GM13976 (cell line): ENCODE measurements at places on chromosomes 4 and X.

GRCh38 chr4:147103403-147103946 lies 157.8 kb upstream of the TTC29 start:
- DNase-seq: no peak

GRCh38 chr4:4918067-4918466 lies 58.6 kb downstream of the MSX1 start:
- DNase-seq: no peak

DNA sequence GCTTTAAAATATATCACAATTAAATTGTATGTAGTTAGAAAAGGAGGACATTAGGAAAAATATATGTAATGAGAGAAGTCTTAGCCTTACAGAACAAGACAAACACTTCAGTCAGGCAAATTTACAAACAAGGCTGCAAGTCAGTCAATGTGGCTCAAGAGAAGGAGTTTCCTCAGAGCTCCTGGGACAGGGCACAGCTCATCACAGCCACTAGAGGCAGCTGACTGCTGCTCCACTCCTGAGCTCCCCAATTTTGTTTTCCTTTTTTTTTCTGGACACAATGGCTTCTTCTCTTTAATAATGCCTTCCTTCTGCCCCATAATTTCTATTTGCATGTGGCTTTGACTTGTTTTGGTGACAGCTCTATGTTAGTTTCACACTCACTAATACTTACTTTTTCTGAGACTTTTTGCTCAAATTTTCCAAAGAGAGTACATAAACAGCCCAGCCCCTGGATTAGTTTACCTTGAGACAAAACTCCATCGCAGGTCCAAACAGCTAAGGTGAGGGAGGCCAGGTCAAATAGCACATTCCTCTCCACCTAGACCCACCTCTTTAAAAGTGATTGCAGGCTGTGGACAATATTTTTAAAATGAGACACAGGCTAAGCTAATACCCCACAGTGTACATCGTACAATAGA lies 850.4 kb upstream of the FRG1 start:
- DNase-seq: no peak

DNA sequence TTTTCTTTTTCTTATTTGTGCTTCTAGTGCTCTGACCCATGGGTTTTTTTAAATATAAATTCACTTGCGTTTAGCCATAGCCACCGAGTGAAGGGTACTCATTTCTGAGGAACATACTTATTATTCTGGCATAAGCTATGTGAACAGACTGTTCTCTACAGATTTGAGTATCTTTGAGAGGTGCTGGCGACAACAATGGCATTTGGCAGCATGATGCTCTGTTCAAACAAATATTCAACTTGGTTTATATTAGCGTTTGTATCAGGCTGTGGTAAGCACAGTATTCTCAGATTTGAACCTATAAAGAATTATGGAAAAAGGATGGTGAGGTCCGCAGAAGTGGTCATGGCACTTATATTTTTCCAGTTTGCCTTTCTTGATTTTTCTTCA lies 108.7 kb upstream of the LIMCH1 start:
- no peak for DNase-seq

GRCh38 chrX:107678957-107679740 lies 50.8 kb downstream of the PRPS1 start:
- DNase-seq: no peak

DNA sequence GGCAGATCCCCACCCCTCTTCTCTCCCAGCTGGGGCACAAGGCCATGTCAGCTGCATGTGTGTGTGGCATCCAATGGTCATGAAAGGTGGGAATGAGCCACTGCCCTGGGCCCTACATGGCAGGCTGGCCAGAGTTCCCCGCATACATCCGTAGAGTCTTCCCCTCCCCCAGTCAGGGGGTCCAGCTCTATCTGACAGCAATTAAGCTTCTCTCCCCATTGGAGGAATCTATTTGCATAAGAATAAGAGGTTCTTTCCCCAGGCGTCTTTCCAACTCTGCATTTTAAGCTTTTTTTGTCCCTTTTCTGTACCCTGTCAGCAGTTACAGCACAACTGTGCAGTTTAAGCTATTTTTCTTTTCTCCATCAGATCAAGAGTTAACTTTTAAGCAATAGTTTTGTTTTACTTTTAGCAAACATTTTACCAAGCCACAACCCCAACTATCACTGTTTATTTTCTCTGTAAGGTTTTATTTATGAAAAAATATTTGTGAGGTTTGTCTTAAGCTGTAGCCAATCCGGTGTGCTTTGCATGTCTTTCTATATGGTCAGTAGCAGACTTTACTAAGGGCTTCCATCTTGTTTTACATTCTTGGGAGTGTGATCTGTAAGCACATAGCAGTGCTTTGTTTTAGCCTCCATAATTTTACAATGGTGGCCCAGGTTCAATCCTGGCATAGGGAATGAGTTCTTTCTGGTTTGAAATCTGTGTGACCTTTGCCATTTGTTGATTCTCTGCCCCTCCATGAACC lies 28.7 kb downstream of the NLRP2B start:
- DNase-seq: no peak

DNA sequence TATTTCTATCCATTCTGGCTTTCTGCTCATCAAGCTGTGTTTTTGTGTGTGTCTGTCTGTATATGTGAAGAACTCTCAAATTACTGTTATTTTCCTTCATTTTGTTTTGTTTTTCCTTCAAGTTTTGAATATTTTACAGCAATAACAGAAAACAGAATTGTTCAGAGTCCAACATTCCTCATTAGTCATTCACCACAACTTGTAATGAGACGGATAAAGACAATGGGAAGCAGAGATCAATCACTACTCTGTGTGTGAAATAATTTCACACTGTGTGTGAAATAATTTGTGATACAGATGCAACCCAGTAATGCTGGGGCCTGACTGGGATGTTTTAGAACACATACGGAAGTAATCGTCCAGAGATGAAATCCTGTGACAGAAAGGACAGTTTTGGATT lies 55.2 kb downstream of the HPGD start:
- no peak for DNase-seq

GRCh38 chr4:504076-504475 lies 5.1 kb downstream of the PIGG start:
- DNase-seq: no peak

DNA sequence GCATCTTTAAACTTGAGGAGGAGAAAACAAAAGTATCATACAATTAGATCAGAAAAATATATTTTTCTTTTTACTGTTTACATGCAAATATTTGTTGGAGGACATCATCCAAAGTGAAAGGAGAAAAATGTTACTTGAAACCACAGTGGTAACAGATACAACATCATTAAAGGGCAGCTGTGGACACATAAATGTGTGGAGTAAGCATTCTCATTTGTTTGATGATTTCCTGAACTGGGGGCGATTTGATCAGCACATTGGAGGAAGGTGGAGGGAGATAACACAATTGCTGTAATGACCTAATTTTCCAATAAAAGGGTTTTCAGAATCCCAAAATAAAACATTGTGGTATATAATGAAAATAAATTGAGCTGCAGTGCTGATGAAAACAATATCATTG lies 314.5 kb upstream of the HS3ST1 start:
- no peak for DNase-seq

DNA sequence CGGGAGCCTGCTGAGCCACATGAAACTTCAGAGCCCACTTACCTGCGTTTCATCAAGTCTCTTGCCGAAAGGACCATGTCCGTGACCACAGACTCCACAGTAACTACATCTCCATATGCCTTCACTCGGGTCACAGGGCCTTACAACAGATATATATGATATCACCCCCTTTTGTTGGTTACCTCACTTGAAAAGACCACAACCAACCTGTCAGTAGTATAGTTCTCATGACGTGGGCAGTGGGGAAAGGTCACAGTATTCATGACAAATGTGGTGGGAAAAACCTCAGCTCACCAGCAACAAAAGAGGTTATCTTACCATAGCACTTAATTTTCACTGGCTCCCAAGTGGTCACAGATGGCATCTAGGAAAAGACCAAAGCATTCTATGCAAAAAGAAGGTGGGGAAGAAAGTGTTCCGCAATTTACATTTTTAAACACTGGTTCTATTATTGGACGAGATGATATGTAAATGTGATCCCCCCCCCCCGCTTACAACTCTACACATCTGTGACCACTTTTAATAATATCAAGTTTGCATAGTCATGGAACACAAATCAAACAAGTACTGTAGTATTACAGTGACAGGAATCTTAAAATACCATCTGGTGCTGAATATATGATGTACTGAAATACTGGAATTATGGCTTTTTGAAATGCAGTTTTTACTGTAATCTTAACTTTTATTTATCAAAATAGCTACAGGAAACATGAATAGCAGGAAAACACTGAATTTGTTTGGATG lies 129.9 kb downstream of the TET2 start:
- DNase-seq: no peak

- no peak for DNase-seq
Measured at GRCh38 chr4:89913623-89914022, 19.0 kb downstream of the MMRN1 start.

DNA sequence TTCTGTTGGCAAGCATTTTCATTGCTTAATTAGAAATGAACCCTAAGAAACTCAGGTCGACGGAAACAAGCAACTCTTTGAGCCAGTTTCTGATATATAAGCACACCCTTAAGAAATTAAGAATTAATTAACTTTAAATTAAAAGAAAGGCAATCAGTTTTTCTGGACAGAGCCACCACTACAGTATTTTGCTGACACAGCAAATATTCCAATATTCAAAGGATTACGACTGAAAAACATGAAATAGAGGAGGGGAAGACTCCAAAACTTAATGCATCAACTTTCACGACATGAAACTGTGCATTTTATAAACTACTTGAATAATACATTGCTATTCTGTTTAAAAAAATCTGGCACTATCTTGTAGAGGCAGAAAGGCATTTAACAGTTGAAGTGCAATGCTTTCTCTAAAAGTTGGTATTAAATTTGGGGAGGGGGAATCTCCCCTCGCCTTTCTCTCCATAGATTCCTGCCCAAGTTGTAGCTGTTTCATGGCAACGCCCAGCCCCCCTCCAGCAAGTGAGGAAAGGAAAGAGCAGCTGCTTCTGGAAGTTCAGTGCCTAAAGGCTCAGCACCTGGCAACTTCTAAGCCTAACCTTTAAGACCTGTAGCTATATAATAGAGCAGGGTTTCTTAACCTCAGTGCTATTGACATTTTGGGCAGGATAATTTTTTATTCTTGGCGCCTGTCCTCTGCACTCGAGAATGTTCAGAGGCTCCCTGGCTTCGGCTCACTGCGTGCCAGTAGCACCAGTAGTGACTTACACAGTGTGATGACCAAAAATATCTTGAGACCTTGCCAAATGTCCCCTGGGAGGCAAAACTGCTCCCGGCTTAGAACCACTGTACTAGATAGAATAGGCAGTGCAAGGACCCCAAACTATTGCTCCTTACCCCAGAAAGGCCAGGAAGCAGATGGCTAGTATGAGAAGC lies 6.7 kb upstream of the ZCCHC18 start:
- no peak for DNase-seq

GRCh38 chr4:69649207-69649606 lies 3.8 kb downstream of the UGT2A1 start:
- no peak for DNase-seq

- no peak for DNase-seq
Measured at GRCh38 chr4:32824336-32824735, 2104.2 kb downstream of the PCDH7 start.

GRCh38 chrX:3384327-3384726 lies 37.9 kb upstream of the MXRA5 start:
- DNase-seq: no peak

- no peak for DNase-seq
Measured at GRCh38 chr4:104524026-104524425, 29.3 kb upstream of the CXXC4 start.

DNA sequence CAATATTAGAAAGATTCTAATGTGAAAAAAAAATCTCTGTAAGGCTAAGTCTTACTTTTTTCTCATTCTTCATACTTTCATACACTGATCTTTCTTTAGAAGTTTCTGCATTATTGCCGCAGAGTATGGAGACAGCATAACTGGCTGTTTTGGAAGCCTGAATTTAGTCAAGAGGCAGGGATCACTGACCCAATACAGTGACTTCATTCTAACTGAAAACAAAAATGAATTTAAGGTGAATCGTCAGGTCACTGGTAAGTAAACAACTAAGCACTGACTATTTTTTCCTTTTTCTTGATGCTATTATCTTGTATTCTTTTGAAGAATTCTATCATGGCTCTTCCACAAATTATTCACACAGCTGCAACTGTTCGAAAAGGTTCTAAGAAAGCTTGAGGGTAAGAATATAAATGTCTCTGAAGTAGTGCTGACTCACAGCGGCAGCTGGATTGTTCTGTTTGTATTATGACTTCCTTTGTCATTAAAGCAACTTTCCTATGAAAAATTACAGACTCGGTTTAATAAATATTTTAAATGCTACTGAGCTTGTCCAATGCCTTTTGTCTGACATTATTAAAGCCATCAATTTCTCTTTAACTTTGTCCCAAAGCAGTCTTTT lies 609.3 kb downstream of the FSTL5 start:
- no peak for DNase-seq

GRCh38 chr4:59969909-59970308 lies 1230.2 kb upstream of the ADGRL3 start:
- no peak for DNase-seq

- DNase-seq: no peak
Measured at GRCh38 chr4:158481811-158482210, 39.9 kb upstream of the RXFP1 start.

DNA sequence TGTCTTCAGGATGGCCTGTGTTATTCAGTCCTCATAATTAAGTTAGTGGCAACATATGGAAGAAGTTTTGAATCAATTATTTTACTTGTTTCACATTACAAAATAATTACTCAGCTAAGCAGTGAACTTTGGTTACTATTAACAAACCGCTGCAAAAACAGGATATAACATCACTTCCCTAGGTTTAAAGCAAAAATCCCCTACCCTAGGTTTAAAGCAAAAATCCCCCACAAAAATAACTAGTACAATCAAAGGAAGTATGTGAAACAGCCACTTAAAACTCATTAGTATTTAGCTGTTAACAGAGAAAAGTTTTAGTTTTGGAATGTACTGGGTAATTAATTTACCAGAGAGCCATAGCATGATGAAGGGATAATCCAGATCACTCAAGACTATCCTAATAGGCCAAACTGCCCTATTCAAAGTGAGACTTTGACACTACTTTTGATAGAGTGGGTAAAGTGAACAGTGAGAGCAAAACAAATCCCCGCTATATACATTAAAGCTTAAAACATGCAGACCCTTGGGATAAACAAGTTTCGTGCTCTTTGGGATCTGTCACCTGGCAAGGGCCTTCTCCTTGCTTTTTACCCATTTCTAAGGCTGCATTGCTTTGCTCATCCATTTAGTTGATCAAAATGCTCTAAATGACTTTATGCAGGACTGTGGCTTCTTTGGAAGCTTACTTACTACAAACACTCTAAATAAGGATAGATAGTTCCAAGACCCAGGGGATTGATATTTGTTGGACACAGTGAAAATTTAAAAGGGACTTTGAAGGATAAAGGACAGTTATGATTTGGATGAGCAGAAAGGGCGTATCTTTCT lies 36.4 kb upstream of the GPR174 start:
- DNase-seq: peak; percentile 20
